ENCODE measurements at places on chromosomes 7 and 10.

- DNase-seq: no peak
These were observed 30.7 kb upstream of the INMT start for GRCh38 chr7:30721211-30721610.

DNA sequence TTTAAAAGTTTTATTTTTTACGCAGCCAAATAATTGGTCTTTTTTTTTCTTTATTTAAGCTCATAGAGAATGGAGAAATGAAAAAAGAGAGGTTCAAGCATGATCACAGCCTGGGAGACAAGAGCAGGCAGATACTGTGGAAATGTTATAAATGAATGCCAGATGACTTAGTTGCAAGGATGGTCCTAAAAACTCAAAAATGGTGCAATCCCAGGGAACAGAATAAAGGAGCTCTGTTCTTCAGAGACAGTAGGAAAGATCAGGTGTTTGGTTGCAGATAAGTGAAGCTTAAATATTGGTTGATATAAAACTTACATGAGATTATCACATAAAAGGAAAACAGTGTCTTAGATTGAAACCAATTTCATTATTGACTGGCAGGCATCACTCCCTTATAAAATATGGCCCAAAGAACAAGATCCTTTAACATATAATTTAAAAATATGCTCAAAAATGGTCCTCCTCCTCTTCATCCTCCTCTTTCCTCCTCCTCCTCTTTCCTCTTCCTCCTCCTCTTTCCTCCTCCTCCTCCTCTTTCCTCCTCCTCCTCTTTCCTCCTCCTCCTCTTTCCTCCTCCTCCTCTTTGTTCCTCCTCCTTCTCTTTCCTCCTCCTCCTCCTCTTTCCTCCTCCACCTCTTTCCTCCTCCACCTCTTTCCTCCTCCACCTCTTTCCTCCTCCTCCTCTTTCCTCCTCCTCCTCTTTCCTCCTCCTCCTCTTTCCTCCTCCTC, 18.6 kb downstream of the GNAT3 start:
- no peak for DNase-seq

- DNase-seq: no peak
These were observed 37.6 kb downstream of the FAM53B start for GRCh38 chr10:124706462-124707143.

DNA sequence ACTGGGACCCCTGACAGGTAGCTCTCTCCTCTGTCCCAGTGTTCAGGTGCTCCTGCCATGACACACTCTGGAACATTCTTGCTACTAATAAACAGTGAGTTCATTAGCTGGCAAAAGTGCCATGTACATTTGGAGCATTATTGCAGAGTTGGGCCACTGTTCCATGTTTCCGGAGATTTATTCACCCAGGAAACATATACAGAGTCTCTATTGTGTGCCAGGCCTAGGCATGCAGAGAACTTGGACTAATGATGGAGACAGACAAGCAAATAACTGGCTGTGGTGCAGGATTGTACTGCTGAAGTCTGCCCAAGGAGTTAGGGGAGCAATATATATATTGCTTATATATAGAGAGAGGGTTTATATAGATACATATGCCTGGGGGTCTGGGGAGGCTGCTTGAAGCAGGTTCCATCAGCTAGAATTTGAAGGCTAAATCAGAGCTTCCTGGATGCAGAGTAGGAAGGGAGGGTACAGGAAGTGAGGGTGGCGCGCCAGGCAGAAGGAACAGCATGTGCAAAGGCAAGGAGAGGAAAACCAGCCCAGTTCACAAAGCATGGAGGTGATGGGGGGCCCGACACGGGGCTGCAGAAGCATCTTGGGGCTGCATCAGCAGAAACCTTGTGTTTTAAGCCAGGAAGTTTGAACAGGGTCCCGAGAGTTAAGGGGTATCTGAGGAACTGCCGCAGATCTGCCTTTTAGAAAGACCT, 22.7 kb upstream of the EEPD1 start:
- DNase-seq: no peak

Measured in transverse colon (tissue), 4 donors.